ENCODE measurements at places on chromosomes 1 and 21. TPM values are rescaled to one million over a fixed set of nuclear protein-coding genes. Genes with fewer than 3 reads are reported as not detected.

Gene FMO5
- total RNA-seq, result 0.60 TPM

DNA sequence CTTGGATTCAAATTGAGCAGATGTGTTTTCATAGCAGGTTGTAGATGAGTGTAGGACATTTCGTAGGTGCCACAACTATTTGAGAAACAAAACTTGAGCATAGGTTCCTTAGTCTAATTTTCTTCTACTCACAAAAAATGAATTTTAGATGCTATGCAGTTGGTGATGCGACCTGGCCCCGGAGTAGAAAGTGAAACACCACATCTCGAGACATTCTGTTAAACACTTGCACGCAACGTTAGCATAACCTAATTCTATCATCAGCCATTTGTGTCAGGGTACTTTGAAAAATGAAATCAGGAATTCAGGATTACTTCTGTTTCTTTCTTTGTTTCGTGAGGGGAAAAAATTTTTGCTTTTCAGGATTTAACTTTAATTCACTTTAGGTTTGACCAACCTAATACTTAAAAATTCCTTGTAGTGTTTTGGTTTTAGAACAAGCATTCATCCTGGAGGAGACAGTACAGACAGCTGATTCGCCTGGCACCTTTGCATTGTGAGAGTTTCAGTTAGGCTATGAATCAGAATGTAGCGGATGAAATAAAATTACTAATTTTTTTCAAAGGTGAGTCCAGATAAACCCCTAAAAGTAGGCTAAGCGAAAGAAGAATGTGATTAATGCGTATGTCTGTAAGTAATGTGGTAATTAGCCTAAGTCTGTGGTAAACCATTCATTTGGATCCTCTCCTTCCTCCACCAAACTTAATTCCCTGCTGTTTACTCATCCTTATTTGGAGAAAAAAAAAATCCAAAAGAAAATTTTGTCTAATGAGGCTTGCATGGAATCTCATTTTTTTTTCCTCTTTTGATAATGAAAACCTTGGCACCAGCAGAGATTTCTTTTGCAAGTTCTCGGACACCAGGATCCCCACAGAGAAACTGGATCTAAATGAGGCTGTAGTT is 44.9 kb downstream of the MAP3K21 start:
- DNase-seq, result no peak

Gene NBPF6
- not detected for total RNA-seq

Gene MYCL
- total RNA-seq, result 0.34 TPM

GRCh38 chr1:111813440-111814304 is 58.0 kb downstream of the DDX20 start:
- DNase-seq, result no peak

Gene ETV3L
- not detected for total RNA-seq

Gene SPRR2G
- total RNA-seq, result not detected

DNA sequence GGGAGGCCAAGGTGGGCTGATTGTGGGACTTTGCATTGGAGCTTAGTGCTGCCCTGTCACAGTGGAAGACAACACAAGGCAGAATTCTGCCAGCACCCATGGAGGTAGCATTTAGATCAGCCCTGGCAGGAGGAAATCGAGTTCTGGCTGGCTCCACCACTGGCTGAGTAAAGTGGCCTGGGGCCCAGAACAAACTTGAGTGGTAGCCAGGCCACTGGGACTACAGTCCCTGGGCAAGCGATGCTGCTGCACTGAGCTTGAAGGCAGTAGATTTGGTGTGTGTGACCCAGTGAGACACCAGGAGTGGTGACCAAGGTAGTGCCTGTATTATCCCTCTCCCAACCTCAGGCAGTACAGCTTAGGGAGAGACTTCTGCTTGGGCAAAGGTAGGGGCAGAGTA is 22.5 kb upstream of the UHMK1 start:
- DNase-seq, result no peak

- DNase-seq, result no peak
Measured at GRCh38 chr21:44846224-44846484, 27.3 kb downstream of the PTTG1IP start.

DNA sequence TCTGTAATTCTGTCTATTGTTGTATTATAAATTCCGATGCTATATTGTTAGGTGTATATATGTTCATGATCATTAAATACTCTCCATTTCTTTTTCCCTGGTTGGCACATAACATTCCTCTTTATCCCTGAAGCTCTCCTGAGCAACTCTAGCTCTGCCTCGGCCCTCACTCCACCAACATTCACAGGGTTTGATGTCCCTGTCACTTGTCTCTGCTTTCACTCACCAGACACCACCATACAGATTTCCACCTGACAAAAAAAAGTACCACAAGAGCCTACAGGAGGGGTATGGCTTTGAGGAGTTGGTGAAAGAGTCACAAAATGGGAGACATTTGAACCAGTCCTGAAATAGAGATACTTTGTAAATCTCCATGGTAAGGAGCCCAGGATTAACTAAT is 8.8 kb upstream of the TSPEAR start:
- no peak for DNase-seq

DNA sequence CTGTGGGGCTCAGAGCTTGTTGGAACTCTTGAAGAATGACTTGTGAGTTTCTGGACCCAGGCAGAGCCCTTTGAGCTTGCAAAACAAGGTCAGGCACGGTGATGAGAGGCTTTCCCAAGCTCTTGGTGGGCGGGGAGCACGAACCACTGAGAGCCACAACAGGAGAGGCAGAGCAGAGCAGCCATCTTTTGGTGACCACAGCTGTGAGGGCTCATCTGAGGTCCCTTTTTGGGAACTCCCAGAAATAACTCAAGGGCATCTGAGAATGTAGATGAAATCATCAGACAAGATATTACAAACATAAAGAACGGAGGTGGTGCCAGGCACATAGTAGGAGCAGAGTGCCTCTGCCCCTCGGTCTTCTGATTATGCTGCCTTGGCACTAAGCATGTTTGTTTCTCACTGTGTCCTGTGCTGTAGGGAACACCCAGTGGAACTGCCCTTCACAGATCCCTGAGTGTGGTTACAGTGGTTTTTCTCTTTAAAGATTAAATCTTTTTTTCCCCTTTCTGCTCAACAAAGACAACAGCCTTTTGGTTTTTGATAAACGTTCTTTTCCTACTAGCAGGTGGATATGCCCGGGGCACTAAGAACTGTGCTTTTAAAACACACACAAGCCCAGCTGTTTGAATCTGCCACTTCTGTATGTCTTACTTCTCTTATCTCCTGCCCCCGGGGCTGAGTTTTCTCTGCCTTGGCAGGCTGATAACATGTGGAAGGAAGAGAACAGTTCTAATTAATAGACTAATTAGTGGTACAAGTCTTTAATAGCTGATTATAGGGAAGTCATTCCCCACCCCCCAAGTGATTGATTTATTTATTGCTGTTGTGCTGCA is 37.7 kb downstream of the CD34 start:
- DNase-seq, result no peak

DNA sequence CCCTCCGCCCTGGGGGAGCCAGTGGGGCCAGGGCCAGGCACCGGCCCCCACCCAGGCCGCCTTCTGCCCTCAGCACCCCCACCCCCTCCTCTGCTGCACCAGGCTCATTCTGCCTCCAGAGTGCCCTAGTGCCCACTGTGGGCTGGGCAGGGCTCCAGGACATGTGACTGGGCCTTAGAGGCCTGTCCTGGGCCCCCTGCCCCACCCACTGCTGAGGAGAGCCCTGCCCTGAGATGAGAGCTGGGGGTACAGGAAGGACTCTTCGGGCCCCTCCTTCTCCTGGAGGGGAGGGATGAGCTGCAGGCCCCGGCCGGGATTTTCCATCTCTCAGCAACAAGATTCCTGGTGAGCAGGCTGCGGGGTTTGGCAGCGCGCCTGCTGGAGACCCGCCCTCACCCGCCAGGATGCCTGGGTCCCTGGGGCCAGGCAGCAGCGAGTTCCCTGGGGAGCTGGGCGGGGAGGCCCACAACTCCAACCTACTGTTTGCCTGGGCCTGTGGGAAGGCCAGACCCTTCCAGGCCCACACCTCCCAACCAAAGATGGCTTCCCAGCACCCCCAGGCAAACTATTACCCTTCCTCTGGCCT is 14.0 kb downstream of the AHDC1 start:
- no peak for DNase-seq

Gene LINGO4
- total RNA-seq, result 0.14 TPM

Gene LIPI
- not detected for total RNA-seq
